ENCODE measurements at places on chromosomes 1 and 21.

GRCh38 chr1:240663169-240663879 lies 51.4 kb upstream of the GREM2 start:
- no peak for DNase-seq

DNA sequence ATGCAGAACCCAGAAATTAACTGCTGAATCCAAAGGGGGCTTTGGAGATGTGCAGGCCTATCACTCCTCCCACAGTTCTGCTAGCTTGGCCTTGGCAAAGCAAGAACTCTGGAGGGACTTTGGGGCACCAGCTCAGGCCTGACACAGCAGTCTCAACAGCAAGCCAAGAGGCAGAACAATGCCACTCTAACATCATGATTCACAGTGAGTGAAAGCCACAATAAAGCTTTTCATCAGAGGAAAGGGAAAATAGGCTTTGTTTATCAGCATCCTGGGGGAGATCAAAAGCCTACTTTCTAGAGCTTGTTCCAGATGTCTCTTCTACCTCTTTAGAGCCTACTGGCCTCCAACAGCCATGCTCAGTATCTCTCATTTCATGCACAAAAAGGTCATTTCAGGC lies 283.4 kb downstream of the KCNH1 start:
- DNase-seq: no peak

- no peak for DNase-seq
Observed at GRCh38 chr1:2447276-2448097, 28.6 kb upstream of the PLCH2 start.

DNA sequence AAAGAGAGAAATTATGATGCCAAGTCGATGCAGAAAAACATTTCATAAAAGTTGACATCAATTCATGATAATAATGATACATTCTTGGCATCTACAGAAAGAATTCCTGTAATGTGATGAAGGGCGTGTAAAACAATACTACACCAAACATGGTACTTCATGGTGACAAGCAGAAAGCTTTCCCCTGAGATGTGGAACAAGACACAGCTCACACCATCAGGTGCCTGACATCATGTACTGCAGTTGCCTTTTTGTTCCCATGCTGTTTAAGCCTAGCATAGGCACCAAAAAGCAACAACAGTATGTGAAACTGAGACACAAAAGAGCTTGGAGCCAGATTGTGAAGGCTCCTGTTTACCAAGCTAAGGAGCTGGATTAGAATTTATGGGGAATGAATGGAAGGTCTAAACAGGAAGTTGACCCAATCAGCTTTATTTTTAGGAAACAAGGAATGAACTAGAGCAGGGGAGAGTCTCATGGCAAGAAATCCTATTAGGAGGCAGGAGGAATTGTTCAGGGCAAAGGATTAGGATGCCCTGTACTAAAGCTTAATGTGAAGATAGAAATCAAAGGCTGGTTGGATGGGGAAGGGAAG lies 67.2 kb downstream of the SYDE2 start:
- DNase-seq: no peak

- no peak for DNase-seq
Observed at GRCh38 chr1:56424744-56425493, 154.4 kb downstream of the PLPP3 start.

- DNase-seq: no peak
Observed at GRCh38 chr21:32559006-32559610, 26.2 kb downstream of the TCP10L start.

GRCh38 chr1:99685516-99686180 lies 39.7 kb downstream of the PALMD start:
- DNase-seq: no peak

- DNase-seq: no peak
Observed at GRCh38 chr1:38003261-38004250, 1.8 kb downstream of the FHL3 start.

DNA sequence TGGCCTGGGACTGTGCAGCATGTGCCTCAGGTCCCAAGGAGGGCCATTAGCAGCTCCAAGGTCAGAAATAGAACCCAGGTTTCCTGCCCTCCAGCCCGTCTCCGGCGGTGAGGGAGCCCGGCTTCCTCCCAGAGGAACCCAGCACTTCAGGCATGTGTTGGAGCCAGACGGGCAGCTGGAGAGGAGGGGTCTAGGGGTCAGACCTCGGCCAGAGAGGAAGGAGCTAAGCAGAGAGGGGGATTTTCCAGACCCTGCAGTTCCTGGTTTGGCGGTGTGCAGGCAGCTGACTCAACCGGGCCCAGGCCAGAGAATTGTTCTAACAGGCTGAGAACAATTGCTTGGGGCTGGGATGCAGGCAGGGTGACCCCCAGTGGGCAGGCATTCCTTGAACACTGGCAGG lies 37.1 kb downstream of the HSPG2 start:
- no peak for DNase-seq
